GM20000 (cell line): ENCODE measurements at places on chromosomes 4 and X.

- DNase-seq = no peak
Observed at GRCh38 chr4:183602557-183603027, 56.4 kb downstream of the RWDD4 start.

- DNase-seq = no peak
Observed at GRCh38 chrX:80207327-80207726, 192.8 kb downstream of the TBX22 start.

DNA sequence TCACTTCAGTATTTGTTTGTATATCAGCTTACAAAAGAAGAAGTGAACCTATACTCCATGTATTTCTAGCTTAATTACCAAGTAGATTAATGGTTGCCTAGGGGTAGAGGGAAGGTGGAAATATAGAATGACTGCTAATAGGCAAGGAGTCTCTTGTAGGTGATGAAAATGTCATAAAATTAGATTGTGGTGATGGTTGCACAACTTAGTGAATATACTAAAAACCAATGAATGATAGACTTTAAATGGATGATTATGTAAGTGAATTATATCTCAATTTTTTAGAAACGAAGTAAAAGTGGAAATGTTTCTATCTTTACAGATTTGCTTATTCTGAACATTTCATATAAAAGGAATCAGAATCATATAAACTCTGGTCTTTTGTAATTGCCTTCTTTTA, 165.5 kb downstream of the AWAT2 start:
- DNase-seq = no peak

GRCh38 chrX:151762802-151763201, 28.3 kb downstream of the CNGA2 start:
- DNase-seq = no peak

GRCh38 chr4:152727784-152728183, 48.0 kb upstream of the TMEM154 start:
- no peak for DNase-seq

GRCh38 chr4:157996061-157997028, 176.5 kb downstream of the GASK1B start:
- no peak for DNase-seq
